ENCODE measurements at places on chromosomes 3 and 15.

DNA sequence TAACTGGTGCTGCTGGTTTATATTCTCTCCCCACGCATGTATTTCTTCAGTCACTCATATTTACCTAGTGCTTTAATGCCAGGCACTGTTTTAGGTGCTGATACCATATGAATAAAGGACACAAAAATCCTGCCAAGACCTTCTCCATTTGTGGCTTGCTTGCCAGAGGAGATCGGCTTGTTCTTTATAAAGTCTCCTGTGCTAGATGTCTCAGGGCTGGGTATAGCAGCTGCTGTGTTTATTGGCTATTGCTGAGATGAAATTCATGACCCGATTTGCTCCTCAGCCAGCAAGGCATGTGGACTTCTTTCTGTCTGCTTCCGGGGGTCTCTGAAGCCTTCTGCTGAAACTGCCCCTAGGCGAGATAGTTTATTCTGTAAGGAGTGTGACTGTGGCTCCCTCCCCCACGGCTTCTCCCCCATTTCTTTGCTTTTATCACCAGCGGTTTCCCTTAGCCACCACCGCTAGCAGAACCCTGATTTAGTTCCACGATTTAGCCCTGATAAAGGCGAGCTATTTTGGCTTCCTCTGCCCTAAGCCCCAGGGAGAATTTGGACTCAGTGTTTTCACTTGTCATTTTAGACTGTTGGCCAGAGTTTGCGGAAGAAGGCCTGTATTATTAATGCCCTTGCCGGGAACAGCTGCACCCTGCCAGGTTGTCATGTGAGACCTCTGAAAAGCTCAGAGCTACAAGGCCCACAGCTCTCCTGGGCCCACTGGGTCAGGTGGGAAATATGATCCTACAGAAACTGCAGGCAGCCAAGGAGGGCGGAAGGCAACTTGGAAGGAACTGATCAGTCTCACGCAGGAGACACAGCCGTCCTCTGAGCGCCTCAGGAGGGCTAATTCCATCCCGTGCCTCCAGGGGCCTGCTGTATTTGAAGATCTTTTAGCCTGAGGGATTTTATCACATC is 46.8 kb downstream of the ST6GAL1 start:
- H3K4me1 ChIP-seq, result no peaks in the 10 kb centered on the region
- no peaks in the 10 kb centered on the region for H3K27me3 ChIP-seq
- H3K27ac ChIP-seq, result no peak overlapping the region

GRCh38 chr3:112346491-112347122 is 13.7 kb downstream of the CD200 start:
- H3K4me1 ChIP-seq, result no peaks in the 10 kb centered on the region
- no peak overlapping the region for H3K27ac ChIP-seq
- no peak overlapping the region for H3K4me3 ChIP-seq
- H3K27me3 ChIP-seq, result no peaks in the 10 kb centered on the region
- H3K36me3 ChIP-seq, result peaks cover 14% of the 10 kb centered on the region

DNA sequence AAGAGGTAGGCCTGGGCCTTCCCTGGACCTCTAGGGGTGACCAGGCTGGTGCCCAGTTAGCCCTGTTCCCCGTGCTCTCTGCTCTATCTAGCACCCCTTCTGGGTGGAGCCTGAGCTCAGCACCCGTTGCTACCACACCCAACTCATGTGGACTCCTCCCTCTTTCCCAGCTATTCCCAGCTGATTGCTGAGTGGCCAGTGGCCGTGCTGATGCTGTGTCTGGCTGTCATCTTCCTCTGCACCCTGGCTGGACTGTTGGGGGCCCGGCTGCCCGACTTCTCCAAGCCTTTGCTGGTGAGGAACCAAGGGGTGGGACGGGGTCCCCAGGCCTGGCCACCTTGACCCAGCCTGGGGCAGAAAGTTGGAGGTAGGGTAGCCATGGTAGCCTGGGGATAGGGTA is 6.2 kb downstream of the DISP2 start:
- H3K36me3 ChIP-seq, result no peaks in the 10 kb centered on the region
- H3K27ac ChIP-seq, result no peak overlapping the region

GRCh38 chr3:49181351-49181750 is 10.0 kb downstream of the KLHDC8B start:
- H3K4me3 ChIP-seq, result no peak overlapping the region
- H3K27ac ChIP-seq, result no peak overlapping the region
- no peaks in the 10 kb centered on the region for H3K27me3 ChIP-seq
- H3K36me3 ChIP-seq, result peaks cover 10% of the 10 kb centered on the region
- DNase-seq, result no peak

DNA sequence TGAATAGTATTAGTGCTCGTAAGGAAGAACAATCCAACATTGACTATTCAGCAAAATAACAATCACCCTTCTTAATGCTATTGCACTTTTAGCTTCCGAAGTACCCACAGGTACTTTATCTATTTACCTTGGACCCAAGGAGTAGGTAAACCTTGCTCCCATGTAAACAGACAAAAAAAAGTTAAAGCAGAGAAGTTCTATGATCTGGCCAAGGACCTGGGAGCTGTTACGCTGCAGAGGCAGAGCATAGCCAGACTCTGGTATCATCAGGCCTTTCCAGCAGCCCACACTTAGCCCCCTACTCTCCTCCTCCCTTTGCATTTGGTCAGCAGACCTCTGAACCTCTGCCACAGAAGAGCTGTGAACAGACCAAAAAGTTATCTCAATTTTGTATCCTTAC is 130.3 kb upstream of the TPM1 start:
- no peaks in the 10 kb centered on the region for H3K4me1 ChIP-seq
- H3K27me3 ChIP-seq, result no peaks in the 10 kb centered on the region
- no peak overlapping the region for H3K4me3 ChIP-seq
- no peaks in the 10 kb centered on the region for H3K36me3 ChIP-seq
- H3K27ac ChIP-seq, result no peak overlapping the region
- no peak for DNase-seq

GRCh38 chr3:53973905-53974304 is 82.2 kb upstream of the SELENOK start:
- H3K4me3 ChIP-seq, result no peak overlapping the region
- no peak for DNase-seq
- no peaks in the 10 kb centered on the region for H3K36me3 ChIP-seq

GRCh38 chr3:126777366-126777765 is 73.3 kb downstream of the CHCHD6 start:
- H3K4me1 ChIP-seq, result peaks cover 2% of the 10 kb centered on the region
- H3K27ac ChIP-seq, result no peak overlapping the region
- no peak for DNase-seq
- H3K36me3 ChIP-seq, result no peaks in the 10 kb centered on the region

- H3K36me3 ChIP-seq, result peaks cover 38% of the 10 kb centered on the region
- H3K27ac ChIP-seq, result no peak overlapping the region
- no peaks in the 10 kb centered on the region for H3K4me1 ChIP-seq
- H3K4me3 ChIP-seq, result no peak overlapping the region
- DNase-seq, result no peak
These were observed 5.2 kb downstream of the GLB1 start for GRCh38 chr3:33091746-33092145.

GRCh38 chr15:26926081-26926480 is 44.9 kb upstream of the GABRG3 start:
- no peak overlapping the region for H3K4me3 ChIP-seq
- no peak overlapping the region for H3K27ac ChIP-seq
- no peak for DNase-seq
- H3K27me3 ChIP-seq, result no peaks in the 10 kb centered on the region
- no peaks in the 10 kb centered on the region for H3K4me1 ChIP-seq

GRCh38 chr3:119492128-119492527 is 6.2 kb upstream of the TIMMDC1 start:
- H3K4me3 ChIP-seq, result no peak overlapping the region
- no peaks in the 10 kb centered on the region for H3K4me1 ChIP-seq
- H3K36me3 ChIP-seq, result peaks cover 33% of the 10 kb centered on the region
- H3K27me3 ChIP-seq, result no peaks in the 10 kb centered on the region
- no peak for DNase-seq
- H3K27ac ChIP-seq, result no peak overlapping the region

- no peak overlapping the region for H3K27ac ChIP-seq
- H3K4me3 ChIP-seq, result no peak overlapping the region
- H3K27me3 ChIP-seq, result no peaks in the 10 kb centered on the region
- H3K36me3 ChIP-seq, result peaks cover 2% of the 10 kb centered on the region
These were observed 344.2 kb upstream of the TPRG1 start for GRCh38 chr3:188827576-188827975.

- no peak overlapping the region for H3K27ac ChIP-seq
- H3K36me3 ChIP-seq, result no peaks in the 10 kb centered on the region
- H3K27me3 ChIP-seq, result no peaks in the 10 kb centered on the region
- DNase-seq, result no peak
- H3K4me3 ChIP-seq, result no peak overlapping the region
These were observed 5.4 kb upstream of the MASP1 start for GRCh38 chr3:187296911-187297310.

- no peak overlapping the region for H3K27ac ChIP-seq
- no peak for DNase-seq
- no peak overlapping the region for H3K4me3 ChIP-seq
- H3K36me3 ChIP-seq, result no peaks in the 10 kb centered on the region
- peaks cover 25% of the 10 kb centered on the region for H3K4me1 ChIP-seq
These were observed 65.7 kb downstream of the KLF15 start for GRCh38 chr3:126291537-126291936.
